MCF 10A (cell line): ENCODE measurements at places on chromosomes 2 and 18.

GRCh38 chr2:39595116-39595515 is 70.6 kb upstream of the TMEM178A start:
- no peak for DNase-seq

- DNase-seq, result no peak
Measured at GRCh38 chr2:133952420-133952819, 301.5 kb upstream of the MGAT5 start.

DNA sequence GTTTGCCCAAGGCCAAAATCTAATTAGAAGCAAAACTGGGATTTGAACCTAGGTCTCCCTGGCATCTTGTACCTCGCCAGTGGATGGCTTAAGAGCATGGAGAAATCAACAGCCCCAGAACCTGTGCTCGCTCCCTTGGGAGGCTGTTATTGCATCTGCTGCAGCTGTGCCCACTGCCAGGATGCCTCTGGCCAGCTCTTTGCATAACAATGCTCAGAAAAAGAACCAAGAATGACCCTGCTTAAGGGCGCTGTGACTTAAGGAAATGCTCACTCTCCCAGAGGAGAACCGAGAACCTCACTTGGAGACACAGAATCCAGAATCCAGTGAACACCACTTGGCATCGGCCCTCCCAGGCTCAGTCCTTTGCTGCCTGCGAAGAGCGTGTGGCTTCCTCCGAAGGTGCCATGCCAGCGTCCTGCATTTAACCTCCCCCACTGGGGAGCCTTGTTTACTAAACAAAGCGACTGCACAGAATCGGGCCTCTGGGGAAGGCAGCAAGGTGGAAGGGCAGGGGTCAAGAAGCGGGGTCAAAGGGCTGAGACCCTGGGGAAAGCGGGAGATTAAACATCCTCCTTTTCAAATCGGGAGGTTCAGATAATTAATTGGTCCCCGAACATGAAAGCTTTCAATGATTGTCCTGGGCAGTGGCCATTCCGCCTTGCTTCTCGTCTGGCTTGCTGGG is 71.0 kb upstream of the BOD1L2 start:
- no peak for DNase-seq

DNA sequence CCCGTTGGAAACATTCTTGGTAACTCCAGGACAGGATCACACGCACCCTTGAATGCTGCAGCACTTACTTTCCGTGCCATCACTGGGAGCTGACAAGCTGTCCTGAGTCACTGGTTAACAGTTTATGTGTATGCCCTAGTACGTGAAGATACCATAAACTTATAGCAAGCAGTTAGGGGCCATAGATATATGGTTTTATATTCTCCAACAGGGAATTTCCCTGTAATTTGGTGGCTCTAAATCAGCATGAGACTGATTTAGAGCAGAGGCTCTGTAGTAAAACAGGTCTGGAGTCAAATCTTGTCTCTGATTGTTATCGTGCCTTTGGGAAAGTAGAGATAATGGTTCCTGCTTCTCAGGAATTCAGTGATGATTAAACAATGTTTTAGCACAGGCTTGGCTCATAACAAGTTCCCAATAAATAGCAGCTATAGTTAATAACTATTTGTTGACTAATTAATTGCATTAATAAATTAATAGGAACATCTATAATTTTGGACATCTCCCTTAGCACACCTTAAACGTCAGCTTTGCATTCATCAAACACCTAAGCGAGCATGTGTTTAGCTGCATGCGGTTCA is 215.2 kb downstream of the VAPA start:
- no peak for DNase-seq
